Hypothalamus (tissue), 51 donors: ENCODE measurements at places on chromosomes 12 and 14.

DNA sequence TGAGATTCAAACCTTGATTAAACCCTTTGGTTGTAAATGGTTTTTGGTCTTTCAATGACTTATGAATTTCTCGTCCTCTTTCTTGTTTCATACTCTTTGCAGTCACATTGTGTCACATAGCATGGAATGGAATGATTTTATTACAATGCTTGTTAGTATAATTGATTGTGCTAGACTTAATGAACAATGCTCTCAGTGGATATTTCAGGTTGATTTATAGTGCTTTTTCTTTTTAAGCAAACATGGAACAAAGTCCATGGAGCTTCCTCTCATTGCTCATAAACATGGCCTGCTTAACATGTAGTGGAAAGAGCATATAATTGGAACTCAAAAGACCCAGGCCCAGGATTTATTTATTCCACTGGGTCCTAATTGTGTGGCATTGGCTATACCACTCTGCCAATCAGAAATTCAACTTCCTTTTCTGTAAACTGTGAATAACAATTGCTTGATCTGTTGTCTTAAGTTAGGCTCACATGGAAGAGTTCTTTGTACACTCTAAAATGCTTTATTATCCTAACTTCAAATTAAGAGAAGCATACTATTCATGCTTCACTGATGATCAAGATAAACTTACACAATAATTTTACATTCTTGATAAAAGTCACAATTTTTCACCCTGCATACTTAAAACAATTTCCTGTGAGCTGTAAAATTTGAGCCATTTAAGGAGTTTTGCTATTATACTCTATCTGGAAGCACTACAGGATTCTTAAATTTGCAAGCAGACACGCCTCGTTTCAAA lies 370.5 kb upstream of the PDE3A start:
- DNase-seq, result no peak

GRCh38 chr12:14187002-14187401 lies 178.5 kb upstream of the ATF7IP start:
- DNase-seq, result no peak

- DNase-seq, result no peak
These were observed 100.7 kb downstream of the ITPR2 start for GRCh38 chr12:26732005-26732908.

- no peak for DNase-seq
These were observed 6.0 kb upstream of the HRK start for GRCh38 chr12:116887244-116887643.

GRCh38 chr12:91704446-91704845 lies 441.2 kb downstream of the BTG1 start:
- no peak for DNase-seq

DNA sequence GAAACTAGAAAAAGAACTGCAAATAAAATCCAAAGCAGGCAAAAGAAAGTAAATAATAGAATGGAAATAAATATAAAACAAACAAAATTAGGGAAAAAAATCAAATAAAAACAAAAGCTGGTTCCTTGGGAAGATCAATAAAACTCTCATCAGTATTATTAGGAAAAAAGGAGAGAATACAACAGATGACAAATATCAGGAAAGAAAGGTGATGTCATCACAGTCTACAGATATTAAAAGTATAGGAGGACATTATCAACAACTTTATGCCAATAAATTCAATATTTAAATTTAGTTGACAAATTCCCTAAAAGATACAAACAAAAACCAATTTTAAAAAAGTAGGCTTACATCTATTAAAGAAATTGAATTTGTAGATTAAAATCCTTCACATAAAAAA lies 107.4 kb upstream of the FOXN3 start:
- no peak for DNase-seq

DNA sequence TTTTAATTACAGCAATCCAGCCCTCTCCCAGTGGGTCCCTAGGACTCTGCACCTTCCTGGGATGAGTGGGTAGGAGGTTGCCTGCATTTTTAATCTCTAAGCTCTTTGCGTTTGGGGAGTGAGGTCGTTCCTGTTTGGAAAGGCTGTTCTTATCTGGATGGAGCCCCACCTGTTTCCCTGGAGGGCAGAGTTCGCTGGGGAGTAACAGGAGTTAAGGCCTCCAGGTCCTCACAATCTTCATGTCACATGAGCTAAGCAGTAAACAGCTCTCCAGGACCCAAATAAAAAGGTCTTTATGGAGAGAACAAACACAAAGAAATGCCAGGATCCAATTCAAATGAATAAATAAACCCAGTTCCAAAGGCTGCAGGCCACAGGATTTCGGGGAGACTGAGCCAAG lies 56.0 kb upstream of the RFLNA start:
- DNase-seq, result no peak

DNA sequence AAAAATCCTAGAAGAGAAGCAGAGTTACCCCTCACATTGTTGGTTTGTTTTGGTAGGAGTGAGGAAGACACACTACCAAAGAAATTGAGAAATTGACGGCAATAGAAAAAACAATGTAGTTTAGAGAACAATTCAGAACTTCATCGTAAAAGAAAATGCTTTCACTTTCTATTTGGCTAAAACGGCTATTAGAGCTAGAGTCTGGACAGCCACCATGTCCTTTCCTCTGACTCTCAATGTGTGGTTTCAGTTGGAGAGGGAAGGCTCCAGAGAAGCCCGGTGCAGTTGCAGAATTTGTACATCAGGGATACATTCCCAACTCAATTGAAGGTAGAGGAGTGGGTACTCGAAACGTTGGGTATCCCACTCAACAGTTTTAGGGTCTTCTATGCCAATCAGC lies 535.3 kb downstream of the GALC start:
- no peak for DNase-seq

DNA sequence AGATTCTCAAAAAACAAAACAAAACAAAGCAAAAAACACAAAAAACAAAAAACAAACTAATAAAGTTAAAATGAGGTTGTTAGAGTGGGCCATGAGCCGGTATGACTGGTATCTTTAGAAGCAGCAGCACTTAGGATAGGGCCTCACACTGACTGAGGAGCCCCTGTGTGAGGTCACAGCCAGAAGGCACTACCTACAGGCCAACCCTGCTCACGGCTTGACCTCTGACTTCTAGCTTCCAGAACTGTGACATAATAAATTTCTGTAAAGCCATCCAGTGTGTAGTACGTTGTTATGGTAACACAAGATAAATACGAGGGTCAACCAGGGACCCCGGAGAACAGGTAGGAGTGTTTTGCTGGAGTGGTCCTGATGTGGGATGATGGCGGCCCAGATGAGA lies 629.6 kb downstream of the VRK1 start:
- DNase-seq, result no peak

DNA sequence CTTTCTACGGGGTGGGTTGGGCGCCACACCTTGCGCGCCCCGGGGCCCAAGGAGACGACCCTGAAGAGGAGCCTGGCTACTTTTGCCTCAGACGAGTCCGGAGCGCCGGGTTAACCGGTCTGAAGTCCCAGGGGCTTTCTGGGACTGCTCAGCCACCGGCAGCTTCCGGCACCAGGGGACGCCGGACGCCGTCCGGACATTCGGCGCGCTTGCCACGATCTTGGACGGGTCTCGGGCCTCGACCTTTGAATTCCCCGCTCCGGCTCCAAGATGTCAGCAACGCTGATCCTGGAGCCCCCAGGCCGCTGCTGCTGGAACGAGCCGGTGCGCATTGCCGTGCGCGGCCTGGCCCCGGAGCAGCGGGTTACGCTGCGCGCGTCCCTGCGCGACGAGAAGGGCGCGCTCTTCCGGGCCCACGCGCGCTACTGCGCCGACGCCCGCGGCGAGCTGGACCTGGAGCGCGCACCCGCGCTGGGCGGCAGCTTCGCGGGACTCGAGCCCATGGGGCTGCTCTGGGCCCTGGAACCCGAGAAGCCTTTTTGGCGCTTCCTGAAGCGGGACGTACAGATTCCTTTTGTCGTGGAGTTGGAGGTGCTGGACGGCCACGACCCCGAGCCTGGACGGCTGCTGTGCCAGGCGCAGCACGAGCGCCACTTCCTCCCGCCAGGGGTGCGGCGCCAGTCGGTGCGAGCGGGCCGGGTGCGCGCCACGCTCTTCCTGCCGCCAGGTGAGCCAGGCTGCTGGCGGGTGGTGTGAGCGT lies at the start of gene ACOT4:
Gene ACOT4 (plus strand): TSS at position 184 of the 760 bp plus-strand sequence. CDS start 87 bp downstream, at position 271.
- no peak for DNase-seq

- no peak for DNase-seq
These were observed 2.0 kb upstream of the HCAR1 start for GRCh38 chr12:122732611-122733010.

DNA sequence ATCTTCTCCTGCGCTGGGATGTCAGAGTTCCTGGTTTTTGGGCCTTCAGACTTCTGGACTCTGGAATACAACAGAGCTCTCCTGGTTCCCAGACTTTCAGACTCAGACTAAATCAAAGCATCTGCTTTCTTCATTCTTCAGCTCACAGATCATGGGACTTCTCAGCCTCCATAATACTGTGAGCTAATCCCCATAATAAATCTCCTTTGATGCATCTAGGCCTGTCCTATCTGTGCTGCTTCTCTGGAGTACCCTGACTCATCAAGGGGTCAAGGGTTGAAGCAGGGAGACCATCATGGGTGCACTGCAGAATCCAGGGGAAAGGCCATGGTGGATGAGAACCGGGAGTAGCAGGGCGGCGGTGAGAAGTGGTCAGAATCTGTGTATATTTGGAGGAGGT lies 1094.1 kb upstream of the TMEM132C start:
- no peak for DNase-seq

GRCh38 chr12:28234444-28234843 lies 44.2 kb downstream of the CCDC91 start:
- DNase-seq, result no peak

DNA sequence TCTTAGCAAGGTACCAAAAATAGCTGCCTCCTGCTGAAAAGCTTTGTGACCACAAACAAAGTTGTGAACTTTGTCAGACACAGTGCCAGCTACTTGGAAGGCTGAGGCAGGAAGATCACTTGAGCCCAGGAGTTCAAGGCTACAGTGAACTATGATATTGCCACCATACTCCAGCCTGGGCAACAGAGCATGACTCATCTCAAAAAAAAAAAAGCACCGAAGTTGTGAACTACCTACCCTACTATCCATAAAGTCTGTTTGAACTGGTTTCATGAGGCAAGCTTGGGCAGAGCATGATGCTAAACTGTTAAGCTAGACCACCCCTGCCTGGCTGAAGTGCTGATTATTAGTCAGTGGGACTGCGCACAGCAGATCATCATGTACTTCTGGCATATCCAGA lies 75.5 kb downstream of the RAD52 start:
- no peak for DNase-seq

DNA sequence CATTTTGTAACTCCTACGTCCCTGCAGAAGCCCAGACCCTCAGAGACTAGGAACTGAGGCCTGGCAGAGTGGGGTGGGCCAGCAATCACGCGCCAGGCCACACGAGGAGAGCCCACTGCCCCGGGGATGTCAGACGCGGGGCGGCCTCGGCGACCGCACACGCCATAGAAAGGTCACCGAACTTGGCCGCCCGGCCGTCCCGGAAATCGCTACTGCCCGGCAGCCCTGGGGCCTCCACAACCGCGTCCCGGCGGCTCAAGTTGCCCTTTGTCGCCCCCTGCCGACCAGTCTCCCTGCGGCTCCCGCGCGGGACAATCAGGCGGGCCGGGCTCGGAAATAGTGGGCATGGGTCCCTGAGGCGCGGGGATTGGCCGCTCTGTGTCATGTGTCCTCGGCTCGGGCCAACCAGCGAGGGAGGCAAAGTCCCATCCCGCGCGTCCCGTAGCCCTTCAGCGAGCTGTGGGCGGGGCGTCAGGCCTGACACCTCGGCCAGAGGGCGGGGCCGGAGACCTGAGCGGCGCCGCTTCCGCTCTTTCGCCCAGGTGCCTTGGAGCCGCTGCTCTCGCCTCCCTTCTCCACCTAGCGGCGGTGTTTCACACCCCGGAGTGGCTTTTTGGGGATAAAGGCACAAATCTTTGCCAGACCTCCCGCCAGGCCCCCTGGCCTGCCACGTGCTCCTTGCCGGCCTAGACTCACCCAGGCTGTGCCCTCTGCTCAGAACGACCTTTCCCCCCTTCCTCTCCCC lies 33.4 kb upstream of the DEGS2 start:
- peak; percentile 97 for DNase-seq

DNA sequence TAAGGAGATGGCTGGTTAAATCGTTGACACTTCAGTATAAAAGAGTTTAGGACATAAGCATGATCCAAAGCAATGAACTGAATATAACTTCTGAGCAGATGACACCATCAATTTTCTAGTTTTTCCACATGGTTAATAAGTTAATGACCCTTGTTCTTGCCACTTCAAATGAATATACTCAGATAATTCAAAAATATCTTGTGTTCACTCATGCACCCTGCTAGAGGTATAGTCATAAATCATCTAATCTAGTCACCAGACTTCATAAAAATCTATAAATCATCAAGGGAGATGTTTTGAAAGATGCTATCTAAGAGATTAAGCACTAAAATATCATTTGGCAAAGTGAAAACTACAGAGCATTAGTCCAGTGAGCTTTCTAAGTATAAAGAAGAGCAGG lies 131.9 kb downstream of the MDGA2 start:
- no peak for DNase-seq

DNA sequence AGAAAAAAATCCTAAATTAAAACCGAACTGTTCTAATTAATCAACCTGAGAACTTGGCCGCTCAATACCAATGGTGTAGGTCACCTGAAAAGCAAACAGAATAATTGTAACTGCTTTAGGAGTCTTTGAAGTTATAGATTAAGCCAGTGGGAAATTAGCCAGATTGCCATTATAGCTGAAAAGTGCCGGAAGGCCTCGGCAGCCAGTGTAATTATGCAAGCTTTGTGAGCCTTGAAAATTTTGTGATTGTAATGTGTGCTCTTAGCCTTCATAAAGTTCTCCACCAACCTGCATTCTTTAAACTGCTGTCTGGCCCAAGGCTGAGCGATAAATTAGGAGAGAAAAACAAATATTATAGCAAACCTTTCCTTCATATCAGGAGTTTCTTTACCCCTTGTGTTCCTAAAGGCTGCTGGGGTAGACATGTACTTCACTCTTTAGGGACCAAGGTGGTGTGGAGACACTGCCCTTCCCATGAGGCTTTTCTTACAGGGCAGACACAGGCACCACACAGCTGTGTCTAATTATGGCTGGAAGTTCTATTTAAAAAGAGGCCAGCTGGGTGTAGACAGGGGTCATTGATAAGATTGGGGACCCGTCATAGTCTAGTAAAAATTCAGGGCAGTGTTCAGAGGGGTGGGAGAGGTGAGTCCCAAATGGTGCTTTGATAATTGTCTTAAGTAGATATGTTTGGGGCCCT lies 991.2 kb downstream of the FLRT2 start:
- DNase-seq, result no peak

GRCh38 chr12:84502907-84503787 lies 409.5 kb downstream of the SLC6A15 start:
- DNase-seq, result no peak

GRCh38 chr12:93484315-93484981 lies 17.1 kb downstream of the MRPL42 start:
- no peak for DNase-seq

DNA sequence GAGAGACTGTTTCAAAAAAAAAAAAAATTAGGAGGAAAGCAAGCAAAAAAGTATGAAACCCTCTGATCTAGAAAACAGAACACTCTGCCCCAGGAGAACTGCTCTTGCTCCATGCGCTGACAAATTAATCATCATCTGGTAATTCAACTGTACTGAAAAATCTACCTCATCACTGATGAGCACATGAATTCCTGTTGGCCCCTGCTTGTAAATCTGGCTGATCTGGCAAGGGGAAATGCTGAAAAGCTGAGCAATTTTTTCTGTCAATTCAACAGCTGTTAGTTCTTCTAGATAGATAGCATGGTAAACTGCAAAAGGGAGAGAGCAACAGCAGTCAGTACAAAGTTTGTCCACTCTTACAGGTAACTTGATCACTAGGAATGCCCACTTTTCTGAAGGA lies 15.2 kb upstream of the CSRNP2 start:
- DNase-seq, result no peak
